ENCODE measurements at places on chromosomes 2 and 18. TPM values are rescaled to one million over a fixed set of nuclear protein-coding genes. Genes with fewer than 3 reads are reported as not detected.

DNA sequence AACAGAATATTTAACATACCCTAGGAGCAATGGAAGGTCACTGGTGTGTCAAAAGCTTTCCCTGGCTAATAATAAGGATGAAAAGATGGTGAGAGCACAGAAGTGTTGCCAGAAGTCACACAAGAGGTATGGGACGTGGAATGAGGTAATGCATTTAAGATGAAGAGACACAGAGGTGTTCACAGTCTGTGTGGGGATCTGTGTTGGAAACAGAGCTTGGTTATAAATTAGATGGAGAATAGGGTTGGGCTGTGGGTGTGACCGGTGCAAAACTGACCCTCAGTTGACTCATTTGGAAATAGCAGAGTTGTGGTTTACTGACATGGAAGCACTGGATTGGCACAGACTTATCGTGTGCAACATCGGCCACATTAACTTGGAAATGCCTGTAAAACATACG is 372.5 kb downstream of the SATB2 start:
- H3K4me1 ChIP-seq: no peaks in the 10 kb centered on the region
- H3K4me3 ChIP-seq: no peak overlapping the region
- H3K27ac ChIP-seq: no peak overlapping the region
- DNase-seq: peak; percentile 56
- H3K27me3 ChIP-seq: no peaks in the 10 kb centered on the region

The NGEF gene
- total RNA-seq: 0.16 TPM

DNA sequence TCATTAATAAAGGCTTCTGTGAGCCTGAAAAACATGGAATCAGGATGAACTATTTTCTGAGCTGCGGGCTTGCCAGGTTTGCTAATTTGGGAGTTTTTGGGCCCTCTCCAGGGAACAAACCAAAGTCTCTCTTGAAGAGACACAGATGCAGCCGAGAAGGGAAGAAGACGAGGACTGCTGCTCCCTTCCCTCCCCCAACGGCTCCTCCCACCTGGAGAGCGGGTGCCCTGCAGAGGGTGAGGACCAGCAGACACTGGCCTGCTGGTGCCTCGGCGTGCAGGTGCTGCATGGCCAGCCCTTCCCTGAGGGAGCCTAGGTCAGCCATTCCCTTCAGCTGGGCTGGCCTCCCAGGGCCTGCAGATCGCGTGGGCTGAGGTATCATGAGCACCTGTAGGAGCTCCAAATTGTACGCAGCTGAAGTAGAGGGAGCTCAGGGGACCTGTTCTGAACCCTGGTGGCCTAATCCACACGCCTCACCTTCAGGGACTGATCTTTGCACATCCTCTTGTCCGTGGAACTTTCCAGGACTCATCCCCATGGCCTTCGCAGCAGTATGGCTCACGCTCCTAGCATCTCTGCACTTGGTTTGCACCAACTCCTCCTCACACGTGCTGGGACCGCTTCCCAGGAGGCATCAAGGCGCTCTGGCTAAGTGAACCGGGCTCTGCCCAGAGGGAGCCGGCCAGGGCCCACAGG is 19.5 kb downstream of the EMX1 start:
- peaks cover 20% of the 10 kb centered on the region for H3K4me1 ChIP-seq
- H3K27ac ChIP-seq: no peak overlapping the region
- DNase-seq: no peak
- H3K4me3 ChIP-seq: no peak overlapping the region
- H3K36me3 ChIP-seq: no peaks in the 10 kb centered on the region

The IL1F10 gene
- not detected for total RNA-seq

- peak overlapping the region; percentile 41 for H3K27ac ChIP-seq
- peaks cover 28% of the 10 kb centered on the region for H3K36me3 ChIP-seq
- H3K27me3 ChIP-seq: no peaks in the 10 kb centered on the region
- H3K4me3 ChIP-seq: no peak overlapping the region
- DNase-seq: no peak
These were observed 84.4 kb downstream of the PIK3C3 start for GRCh38 chr18:42039396-42039795.

The CCDC85A gene
- 8.9 TPM for total RNA-seq

- H3K4me3 ChIP-seq: no peak overlapping the region
- no peak overlapping the region for H3K27ac ChIP-seq
- H3K4me1 ChIP-seq: peaks cover 22% of the 10 kb centered on the region
- H3K27me3 ChIP-seq: no peaks in the 10 kb centered on the region
These were observed 37.0 kb upstream of the YPEL5 start for GRCh38 chr2:30109856-30110255.

DNA sequence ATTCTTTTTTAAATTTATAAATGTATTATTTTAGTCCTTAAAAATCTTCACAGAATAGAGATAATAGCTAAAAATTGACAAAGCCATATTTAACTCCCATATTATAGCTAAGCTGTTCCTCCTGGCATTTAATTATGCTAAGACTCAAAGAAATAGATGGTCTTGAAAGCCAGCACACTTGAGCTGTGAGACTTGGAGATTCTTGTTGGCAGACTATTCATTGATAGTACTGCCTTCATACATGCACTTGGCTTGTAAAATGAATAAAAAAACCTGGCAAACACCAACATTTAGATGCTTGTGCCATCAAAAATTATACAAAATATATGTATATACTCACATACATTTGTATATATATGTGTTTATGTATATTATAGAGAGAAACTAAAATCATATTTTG is 9.7 kb upstream of the LDAH start:
- no peak for DNase-seq
- no peak overlapping the region for H3K27ac ChIP-seq
- H3K36me3 ChIP-seq: no peaks in the 10 kb centered on the region
- H3K4me1 ChIP-seq: no peaks in the 10 kb centered on the region

- H3K36me3 ChIP-seq: no peaks in the 10 kb centered on the region
- H3K4me3 ChIP-seq: no peak overlapping the region
- H3K27me3 ChIP-seq: no peaks in the 10 kb centered on the region
- no peak overlapping the region for H3K27ac ChIP-seq
- H3K4me1 ChIP-seq: peaks cover 6% of the 10 kb centered on the region
These were observed 18.0 kb upstream of the YWHAQ start for GRCh38 chr2:9648821-9649220.

The DTYMK gene
- 25.5 TPM for total RNA-seq

The SKOR2 gene
- not detected for total RNA-seq

DNA sequence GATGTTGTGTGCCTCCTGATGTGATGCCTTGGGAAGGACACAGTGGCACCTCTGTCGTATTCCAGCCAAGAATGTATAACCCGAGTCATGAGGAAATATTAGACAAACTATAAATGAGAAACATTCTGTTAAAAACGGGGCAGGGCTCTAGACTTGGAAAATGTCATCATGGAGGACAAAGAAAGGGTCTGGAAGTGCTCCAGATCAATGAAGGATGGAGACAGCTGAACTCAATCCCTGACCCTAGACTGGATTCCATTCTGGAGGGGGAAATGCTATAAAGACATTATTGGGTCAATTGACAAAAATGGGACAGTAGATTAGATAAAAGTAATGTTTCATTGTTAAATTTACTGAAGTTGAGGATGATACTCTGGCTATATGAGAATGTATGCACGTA is 92.1 kb downstream of the SLC4A3 start:
- no peaks in the 10 kb centered on the region for H3K36me3 ChIP-seq
- no peaks in the 10 kb centered on the region for H3K4me1 ChIP-seq
- no peaks in the 10 kb centered on the region for H3K27me3 ChIP-seq
- H3K27ac ChIP-seq: no peak overlapping the region
- H3K4me3 ChIP-seq: no peak overlapping the region
- no peak for DNase-seq

- peak overlapping the region; percentile 93 for H3K27ac ChIP-seq
- peak; percentile 82 for DNase-seq
- H3K4me3 ChIP-seq: no peak overlapping the region
These were observed 105.9 kb upstream of the RBBP8 start for GRCh38 chr18:22827216-22827615.

DNA sequence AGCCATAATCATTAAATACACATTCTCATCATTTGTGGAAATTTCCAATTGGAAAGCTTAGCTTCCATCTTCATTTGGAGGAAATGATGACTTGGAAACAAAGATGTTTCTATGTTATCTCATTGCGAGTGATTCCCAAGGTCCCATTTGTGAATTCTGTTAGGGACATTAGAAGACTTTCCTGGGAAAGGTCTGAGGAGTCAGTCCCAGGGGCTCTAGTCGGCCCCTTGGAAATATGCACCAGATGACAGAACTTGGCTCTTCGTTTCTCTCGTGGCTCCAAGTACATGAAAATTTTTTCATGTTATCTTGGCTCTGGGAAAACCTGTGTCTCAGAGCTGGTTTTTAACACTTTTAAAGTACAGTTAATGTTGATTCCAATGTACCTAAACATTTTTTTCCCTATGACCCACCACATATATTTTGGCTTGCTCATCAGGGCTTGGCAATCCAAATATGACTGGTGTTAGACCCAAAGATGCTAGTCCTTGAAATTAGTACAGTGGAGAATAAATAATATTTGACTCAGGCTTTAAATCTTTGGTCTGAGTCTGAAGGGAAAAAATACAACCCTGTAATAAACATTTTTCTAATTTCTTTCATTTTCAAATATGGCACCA is 15.4 kb upstream of the CAVIN2 start:
- peak; percentile 52 for DNase-seq
- H3K4me3 ChIP-seq: no peak overlapping the region
- peaks cover 28% of the 10 kb centered on the region for H3K4me1 ChIP-seq
- no peaks in the 10 kb centered on the region for H3K27me3 ChIP-seq
- no peak overlapping the region for H3K27ac ChIP-seq

GRCh38 chr18:58335223-58335622 is 291.2 kb downstream of the NEDD4L start:
- peaks cover 12% of the 10 kb centered on the region for H3K36me3 ChIP-seq
- no peaks in the 10 kb centered on the region for H3K27me3 ChIP-seq
- no peak for DNase-seq
- no peak overlapping the region for H3K27ac ChIP-seq
- H3K4me1 ChIP-seq: peaks cover 32% of the 10 kb centered on the region

- no peak overlapping the region for H3K4me3 ChIP-seq
- no peaks in the 10 kb centered on the region for H3K27me3 ChIP-seq
- no peaks in the 10 kb centered on the region for H3K4me1 ChIP-seq
- no peak overlapping the region for H3K27ac ChIP-seq
- no peaks in the 10 kb centered on the region for H3K36me3 ChIP-seq
These were observed 595.1 kb downstream of the MBD2 start for GRCh38 chr18:53629337-53629736.
